RPMI7951 (cell line): ENCODE measurements at places on chromosomes 11 and 22.

DNA sequence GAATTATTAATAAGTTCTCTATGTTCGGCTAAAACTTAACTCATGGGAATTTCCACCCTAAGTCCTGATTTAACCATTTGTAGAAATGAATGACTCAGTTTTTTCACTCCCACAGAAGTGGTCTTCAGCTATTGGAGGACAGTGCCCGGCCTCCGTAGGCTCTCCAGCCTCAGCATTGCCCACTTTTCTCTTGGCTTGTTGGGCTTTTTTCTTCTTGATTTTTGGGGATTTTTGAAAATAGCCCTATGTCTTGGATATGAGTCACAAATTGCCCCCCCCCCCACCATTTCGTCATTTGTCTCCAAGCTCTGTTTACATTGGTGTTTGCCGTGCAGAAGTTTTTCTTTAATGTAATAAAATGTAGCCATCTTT is 66.7 kb downstream of the PACS1 start:
- DNase-seq: peak; percentile 55

GRCh38 chr11:1994121-1994520 is 3.5 kb downstream of the H19 start:
- DNase-seq: no peak

GRCh38 chr11:31487848-31488247 is 21.6 kb downstream of the IMMP1L start:
- DNase-seq: peak; percentile 53

DNA sequence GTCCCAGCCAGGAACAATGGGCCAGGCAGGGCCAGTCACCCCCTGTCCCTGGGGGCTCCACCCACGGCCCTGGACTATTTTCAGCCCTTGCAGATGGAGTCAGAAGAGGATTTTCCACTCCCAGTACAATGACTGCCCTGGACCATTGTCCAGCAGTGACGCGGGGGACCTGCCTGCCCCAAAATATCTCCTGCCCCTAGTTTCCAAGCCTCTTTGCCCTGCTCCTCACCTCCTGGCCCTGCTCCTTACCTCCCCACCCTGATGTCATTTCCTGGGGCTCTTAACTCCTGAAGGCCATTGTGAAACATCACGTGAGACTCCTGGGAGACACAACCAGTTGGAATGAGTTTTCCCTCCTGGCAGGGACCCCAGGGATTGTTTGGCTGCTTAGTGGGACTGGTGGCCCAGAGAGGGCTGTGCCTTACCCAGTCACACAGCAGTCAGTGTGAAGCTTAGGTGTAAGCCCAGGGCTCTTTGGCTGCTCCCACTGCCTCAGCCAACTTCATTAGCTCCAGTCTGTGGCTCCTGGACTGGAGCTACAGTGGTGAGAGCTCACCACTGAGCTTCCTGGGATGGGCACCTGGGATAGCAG is 22.2 kb downstream of the P2RY2 start:
- DNase-seq: peak; percentile 46

DNA sequence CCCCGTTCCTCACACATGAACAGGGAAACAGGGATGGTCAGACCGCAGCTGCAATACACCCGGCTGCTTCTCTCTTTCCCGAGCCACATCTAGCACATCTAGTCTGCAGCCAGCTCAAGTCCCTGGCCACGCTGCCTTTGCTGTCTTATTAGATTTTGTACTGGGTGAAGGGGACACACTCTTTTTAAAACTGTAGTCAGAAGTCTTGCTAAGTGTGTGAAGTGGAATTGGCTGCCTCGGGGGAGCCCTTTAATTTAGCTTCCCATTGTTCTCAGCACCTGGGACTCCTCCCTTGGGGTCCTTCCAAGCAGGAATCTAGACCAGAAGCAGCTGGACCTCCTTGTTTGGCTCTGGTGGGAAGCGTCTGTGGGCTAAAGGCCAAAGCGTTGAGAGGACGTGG is 420.0 kb downstream of the CTTN start:
- no peak for DNase-seq

GRCh38 chr11:127709960-127710359 is 709.4 kb upstream of the KIRREL3 start:
- DNase-seq: no peak

DNA sequence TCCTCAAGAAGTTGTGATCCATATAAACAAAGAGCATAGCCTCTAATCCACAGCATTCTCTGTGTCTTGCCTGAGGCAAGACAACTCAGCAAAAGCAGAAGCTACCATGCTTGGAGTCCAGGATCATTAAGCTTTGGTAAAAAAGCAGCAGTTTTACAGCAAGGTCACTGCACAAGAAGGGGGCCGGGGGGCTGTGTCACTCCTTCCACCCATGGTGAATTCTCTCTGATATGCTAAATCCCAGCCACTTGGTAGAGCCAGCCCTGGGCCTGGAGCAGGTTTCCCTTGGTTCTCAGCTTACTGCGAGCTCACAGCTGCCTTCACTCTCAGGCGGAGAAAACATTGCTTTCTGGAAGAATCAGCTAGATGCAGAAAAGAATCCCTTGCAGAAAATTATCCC is 144.7 kb downstream of the TENM4 start:
- peak; percentile 81 for DNase-seq

DNA sequence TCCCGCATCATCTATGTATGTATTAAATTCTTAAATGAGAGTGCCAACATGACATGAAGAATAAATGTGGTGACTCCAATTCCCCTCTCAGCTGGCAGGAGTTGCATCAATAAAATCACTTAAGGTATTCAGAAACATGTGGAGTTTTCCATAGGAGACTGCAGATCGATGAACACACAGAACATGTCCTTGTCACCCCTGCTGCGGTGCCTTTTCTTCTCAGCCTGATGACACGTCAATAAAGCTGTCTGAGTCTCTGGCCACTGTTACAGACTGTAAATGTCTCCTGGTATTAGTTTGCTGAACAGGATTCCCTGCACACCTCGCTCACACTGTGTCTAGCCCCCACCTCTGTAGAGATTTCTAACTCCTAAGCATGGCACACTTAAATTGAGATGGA is 460.5 kb downstream of the LRRC4C start:
- no peak for DNase-seq

DNA sequence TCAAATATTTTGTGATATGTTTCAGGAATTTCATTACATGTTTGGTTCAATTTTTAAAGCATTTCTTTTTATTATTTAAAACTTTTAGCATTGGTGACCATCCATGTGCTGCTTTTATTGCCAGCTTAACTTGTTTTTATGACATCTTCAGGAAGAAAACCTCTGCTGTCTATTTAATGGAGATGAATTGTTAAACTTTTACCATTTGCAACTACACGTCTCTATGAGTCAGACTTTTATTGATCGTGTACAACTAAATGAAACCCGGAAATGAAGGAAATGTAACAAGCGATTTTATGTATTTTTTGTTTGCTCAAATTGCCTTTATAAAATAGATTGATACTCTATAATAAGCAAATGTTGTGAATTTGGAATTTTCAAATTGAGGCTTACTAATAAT is 113.0 kb downstream of the PTPRJ start:
- no peak for DNase-seq

GRCh38 chr11:43924112-43924855 is 18.2 kb upstream of the C11orf96 start:
- no peak for DNase-seq

GRCh38 chr11:64607381-64607985 is 16.5 kb downstream of the SLC22A12 start:
- no peak for DNase-seq

GRCh38 chr11:69079661-69080256 is 31.0 kb downstream of the TPCN2 start:
- DNase-seq: no peak

GRCh38 chr11:96318399-96318798 is 24.6 kb downstream of the MAML2 start:
- DNase-seq: no peak

DNA sequence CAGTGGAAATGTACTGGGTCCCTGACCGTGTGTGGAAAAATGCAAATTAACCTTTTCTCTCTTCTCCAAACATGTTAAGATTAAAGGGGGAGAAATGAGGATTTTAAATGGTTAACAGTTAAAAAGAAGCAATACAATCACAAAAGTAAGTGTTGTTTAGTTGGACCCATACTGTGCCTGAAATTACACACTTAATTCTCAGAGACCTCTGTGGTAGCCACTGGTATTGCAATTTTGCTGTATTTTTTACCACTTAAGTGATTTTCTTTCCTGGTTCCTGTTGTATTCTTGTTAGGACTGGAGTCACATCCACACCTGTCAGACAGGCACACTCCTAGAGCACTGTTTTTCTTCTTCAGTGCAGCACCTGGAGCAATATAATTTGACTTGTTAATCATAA is 179.6 kb upstream of the PDGFD start:
- DNase-seq: no peak

- peak; percentile 73 for DNase-seq
Observed at GRCh38 chr11:6362873-6363678, 27.2 kb upstream of the SMPD1 start.

DNA sequence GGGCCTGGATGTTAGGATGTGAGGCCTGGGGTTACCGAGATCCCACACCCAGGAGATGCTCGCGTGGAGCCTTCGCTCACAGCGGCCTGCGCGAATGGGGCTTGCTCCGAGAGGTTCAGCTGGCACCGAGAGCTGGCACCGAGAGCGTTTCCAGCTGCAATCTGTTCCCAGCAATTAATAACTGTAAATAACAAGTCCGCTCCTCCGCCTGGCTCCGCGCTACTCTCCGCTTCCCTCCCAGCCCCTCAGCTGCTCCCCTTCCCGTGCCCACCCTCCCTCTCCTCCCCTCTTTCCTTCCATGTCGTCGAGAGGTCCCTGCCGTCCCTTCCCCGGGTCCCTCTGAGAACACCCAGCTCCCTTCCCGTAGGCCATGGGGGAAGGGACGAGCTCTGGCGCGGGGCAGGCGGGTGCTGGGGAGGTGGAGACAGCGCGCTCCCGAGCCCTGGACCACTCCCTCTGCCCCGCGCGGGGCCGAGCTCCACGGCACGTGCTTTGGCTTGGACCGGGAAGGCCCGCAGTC is 110.8 kb downstream of the WNT7B start:
- DNase-seq: no peak

GRCh38 chr11:70574725-70575347 is 176.5 kb downstream of the CTTN start:
- no peak for DNase-seq
